ENCODE measurements at places on chromosomes 3 and 15.

DNA sequence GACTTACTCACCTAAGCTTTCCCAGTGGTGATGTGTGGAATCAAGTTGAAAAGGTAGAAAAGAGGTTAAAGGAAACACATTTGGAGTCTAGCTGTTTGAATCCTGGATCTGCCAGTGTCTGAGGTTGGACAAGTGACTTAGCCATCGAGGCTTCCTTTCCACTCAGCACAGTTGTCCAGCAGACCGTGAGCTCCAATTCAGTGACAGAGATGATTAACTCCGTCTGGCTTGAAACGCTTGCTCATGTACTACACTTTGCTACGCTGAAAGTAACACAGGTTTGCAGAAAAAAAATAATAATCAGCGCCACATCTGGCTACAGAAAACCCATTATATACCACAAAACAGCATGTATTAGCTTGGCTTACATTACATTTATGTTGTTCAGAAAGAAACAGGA is 364.9 kb upstream of the MCTP2 start:
- no peak for DNase-seq

GRCh38 chr15:50162969-50163718 is 18.9 kb upstream of the SLC27A2 start:
- no peak for DNase-seq

DNA sequence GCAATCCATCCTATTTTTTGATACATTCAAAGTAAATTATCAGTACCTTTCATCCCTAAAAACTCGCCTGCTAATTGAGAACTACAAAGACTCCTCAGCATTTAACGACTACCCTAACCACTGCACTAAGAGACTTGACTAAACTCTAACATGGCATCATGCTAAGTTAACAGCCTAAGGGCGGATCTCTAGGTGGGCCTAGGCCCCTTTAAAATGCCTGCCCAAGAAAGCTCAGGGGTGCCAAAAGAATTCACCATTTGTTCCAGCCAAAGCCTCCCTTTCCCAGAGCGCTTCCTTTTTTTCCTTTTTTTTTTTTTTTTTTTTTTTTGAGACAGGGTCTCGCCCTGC is 568 bp upstream of the NEK4 start:
- DNase-seq, result no peak

DNA sequence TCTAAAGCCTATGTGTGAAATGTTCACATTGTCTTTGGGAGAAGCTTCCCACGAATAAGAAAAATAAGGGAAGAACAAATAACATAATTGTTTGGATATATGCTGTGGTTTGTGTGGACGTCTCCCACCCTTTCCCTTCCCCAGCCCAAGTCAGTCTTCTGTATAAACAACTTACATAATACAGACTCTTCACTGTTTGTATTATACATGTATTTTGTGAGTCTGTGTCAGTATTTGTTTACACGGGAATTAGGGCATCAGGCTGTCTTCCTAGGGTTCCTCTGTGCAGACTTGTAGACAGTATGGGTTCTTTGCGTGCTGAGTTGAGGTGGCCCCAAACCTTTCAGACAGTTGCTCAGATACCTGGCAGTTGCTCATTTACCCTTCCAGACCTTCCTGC is 103.4 kb downstream of the IGF1R start:
- no peak for DNase-seq

GRCh38 chr3:109569135-109569846 is 231.9 kb upstream of the DPPA4 start:
- DNase-seq, result no peak

DNA sequence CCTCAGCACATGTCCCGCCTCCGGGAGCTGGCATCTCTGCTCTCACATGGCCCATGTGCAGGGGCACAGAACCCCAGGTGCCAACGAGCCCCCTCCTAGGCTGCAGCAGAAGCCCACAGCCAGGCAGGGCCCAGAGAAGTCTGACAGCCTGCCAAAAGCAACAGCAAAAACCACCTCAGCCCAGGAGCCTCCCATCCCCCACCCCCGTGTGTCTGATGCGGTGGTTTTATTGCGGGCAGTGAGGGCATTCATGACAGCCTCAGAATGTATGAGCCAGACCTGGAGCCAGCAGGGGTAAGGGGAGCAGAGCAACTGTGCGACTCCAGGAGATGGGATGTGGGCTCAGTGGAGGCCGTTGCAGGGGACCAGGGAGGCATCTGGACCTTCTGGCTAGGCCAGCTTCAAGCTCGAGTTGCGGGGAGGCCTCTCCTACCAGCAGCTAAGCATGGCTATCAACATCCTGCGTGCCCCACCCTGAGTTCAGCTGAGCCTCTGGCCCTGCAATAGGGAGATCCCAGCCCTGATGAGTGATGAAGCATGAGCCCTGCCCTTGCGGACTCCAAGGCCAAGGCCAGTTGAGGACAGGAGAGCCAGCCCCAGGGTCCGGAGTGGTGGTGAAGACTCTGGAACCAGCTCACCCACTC is 52.5 kb downstream of the CYP11A1 start:
- no peak for DNase-seq

- DNase-seq, result no peak
These were observed 216.6 kb upstream of the RASGRP1 start for GRCh38 chr15:38781196-38781595.

GRCh38 chr3:3615533-3615932 is 183.7 kb upstream of the LRRN1 start:
- no peak for DNase-seq

GRCh38 chr3:117587416-117587815 is 877.8 kb downstream of the TUSC7 start:
- DNase-seq, result no peak

DNA sequence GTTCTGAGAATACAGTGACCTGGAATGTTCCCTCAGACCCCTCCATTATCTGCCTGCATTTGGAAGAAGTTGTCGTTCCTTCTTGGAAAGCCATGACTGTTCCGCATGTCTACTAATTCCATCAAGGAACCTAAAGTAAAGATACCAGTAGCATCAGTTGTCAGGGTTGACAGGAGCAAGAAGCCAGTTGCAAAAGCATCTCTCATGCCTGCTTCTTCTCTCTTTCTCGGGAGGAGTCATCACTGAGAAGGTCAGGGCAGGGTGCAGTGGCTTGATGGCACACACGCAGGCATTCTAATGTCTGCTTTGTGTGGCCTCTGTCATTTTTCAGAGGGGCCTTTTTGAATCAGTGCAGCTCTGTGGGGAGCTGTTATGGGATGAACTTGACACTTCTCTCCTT is 276.6 kb upstream of the TPM1 start:
- no peak for DNase-seq

GRCh38 chr3:16355828-16356227 is 90.8 kb downstream of the OXNAD1 start:
- no peak for DNase-seq

GRCh38 chr3:9387322-9387655 is 10.1 kb upstream of the SETD5 start:
- no peak for DNase-seq

- no peak for DNase-seq
These were observed 12.8 kb downstream of the CFAP100 start for GRCh38 chr3:126407412-126408044.

- DNase-seq, result no peak
These were observed 213.8 kb downstream of the NR2F2 start for GRCh38 chr15:96544162-96544756.

All from activated CD4-positive, alpha-beta T cell treated with anti-CD3 and anti-CD28 coated beads, Interleukin-2, amount 50 U/mL, for 16 hours (primary cell).